Activated T-cell treated with anti-CD3 and anti-CD28 coated beads for 24 hours (primary cell): ENCODE measurements at places on chromosomes 6 and 20.

DNA sequence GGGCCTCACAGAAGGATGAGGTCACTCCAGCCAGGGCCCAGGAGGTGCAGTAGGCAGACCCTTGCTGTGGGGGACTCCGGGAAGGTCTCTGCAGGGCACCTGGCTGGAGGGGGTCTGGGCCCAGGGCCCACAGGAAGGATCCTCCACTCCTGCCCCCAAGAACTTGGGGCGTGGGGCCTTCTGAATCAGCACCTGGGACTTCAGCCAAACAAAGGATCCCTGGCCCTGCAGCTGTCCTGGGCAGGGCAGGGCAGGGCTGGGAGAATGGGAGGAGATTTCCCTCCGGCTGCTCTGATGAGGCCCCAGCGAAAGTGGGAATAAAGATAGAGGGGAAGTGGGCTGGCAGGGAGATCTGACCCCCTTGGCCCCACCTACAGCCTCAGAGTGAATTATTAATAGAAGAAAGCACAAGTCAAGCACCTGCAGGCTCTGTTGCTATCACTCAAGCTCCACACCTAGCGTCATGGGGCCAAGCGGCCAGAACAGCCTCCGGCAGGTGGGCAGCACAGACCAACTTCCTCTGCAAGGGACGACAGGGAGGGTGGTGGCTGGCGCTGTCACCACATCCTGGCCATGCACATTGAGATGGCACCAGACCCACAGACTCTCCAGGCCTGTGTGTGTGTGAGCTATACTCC, 61.6 kb upstream of the MRPS10 start:
- DNase-seq: no peak

- no peak for DNase-seq
Observed at GRCh38 chr20:35326021-35326739, 34.0 kb upstream of the FAM83C start.

GRCh38 chr20:51800060-51800871, 2.1 kb downstream of the SALL4 start:
- peak; percentile 35 for DNase-seq

DNA sequence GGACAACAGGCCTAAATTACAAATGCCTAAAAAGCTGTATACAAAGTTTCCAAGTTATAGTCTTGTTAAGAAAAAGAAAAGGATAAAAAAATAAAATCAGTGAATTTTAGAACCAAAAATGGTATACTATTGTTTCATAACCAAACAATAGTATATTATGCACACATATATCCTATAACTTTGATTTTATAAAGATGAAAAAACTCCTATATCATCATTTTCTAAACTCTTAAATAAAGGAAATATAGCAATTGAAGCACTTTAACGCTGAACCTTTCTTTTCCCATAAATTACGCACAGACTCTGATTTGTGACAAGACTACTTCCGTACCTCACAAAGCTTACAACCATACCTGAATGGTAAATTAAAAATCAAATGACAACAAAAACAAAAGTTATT, 35.9 kb upstream of the MCM9 start:
- no peak for DNase-seq

DNA sequence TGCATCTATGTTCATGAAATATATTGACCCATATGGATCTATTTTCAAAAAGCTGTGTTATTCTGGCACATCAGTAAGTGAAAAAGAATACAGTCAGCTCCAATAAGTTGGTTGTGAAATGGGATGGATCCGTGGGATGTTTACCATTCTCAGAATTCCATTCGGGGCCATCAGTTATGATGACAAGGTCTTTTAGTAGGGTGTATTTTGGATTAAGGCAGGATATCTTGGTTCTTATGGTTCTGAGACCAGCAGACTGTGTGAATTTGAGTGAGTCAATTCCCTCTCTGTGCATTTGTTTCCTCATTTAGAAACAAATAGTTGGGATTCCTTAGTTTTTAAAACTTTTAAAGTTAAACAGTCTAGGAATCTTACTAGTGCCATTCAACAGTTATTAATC, 287.4 kb downstream of the CD109 start:
- no peak for DNase-seq

DNA sequence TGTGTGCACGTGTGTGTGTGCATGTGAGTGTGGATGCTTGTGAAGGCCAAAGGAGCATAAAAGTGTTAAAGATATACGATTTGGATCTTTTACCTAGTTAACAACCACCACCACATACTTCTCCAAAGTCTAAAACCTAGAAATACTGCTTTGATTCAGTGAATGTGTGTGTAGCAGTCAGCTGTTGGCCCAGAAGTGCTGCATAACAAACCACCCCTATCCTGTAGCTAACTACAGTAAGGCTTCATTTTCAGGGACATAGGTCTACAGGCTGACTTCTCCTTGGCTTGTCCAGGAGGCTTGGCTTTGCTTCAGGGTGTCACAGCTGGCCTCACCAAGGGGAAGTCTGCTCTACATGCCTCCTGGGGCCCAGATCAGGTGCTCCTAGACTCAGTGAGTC, 2.4 kb upstream of the CST8 start:
- no peak for DNase-seq

DNA sequence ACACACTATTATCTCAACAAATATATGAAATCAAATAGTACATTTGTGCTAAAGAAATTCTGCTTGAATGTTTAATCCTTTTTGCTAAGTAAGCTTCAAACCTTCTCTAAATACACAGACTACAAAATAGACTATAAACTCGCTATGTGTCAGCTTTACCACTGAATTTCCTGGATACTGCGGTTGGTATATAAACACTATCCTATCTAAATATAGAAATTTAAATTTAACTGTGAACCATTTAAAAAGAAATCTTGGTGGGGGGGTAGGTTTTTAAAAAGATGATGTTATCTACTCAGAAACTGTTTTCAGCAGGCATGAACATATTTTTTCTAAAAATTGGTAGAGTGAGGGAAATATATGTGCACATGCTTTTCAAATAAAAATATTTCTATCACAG, 306.5 kb upstream of the RUNX2 start:
- DNase-seq: no peak

DNA sequence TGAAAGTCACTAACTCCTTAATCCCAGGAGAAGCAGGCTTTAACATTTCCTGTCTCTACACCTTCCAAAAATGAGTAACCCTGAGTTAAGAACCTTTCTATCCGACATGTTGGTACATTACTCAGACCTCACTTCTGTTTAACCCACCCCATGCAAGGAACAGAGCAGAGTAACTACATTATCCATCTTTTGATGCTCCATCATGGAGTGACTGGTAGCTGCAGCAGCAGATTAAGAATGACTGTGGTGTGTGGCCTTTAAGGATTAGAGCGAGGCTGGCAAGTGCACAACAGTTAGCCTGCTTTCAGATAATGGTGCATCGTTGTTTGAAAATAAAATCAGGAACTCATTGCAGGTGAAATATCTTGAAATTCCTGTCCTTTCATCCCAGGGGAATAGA, 2.0 kb downstream of the TRAF3IP2 start:
- no peak for DNase-seq

DNA sequence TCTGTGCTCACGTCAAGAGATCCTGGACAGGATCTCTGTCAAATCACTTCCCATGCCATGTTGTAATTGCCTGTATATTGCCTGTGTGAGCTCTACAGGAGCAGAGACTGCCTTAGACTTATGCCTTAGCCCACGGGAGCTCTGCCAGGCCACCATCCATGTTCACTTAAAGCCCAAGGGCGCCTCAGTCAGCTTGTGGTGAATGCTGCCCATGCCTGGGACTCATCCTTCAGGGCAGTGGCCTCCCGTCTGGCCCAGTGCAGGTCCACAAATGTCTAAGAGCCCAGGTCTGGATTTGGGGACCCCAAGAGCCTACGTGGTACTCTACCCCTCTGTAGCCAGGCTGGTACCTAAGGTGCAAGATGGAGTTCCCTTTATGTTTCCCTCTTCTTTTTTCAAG, 22.4 kb upstream of the BPIFA2 start:
- no peak for DNase-seq

DNA sequence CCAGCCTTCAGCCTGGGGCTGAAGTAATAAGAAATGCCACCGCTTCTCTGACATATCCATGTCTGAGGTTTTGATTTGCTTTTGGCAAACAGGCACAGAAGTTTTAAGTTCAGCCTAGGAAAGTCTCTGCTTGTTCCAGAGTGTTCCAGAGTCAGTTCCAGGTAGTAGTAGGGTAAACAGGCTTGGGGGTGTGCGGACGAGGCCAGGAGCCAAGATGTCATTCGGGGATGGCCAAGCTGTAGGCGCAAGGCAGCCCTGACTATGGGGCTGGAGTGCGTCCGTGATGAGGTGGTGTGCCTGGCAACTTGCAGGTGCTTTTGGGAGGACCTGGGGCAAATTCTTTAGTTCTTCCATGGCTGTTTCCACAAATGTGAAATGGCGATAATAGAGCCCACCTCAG, 60.3 kb downstream of the IRF4 start:
- DNase-seq: no peak

GRCh38 chr20:53941680-53942471, 128.5 kb downstream of the BCAS1 start:
- no peak for DNase-seq

DNA sequence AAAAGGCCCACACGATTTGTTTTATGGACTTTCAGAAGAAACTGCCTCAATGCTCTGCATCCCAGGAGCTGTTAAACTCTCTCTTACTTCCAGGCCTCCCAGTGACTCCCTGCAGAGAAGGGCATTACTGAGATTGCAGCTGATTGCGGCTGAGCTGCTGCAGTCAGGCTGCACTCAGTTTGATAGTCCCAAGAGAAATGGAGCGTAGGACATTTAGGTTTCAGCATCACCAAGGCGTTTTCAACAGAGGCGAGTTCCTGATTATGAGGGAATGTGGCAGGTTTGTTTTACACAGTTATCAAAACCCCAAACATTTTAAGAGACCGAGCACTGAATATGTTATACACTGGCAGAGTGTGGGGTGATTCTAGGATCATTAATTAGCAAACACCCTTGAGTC, 145.6 kb downstream of the TBX18 start:
- no peak for DNase-seq

GRCh38 chr20:31760519-31761240, 21.6 kb downstream of the TPX2 start:
- no peak for DNase-seq

DNA sequence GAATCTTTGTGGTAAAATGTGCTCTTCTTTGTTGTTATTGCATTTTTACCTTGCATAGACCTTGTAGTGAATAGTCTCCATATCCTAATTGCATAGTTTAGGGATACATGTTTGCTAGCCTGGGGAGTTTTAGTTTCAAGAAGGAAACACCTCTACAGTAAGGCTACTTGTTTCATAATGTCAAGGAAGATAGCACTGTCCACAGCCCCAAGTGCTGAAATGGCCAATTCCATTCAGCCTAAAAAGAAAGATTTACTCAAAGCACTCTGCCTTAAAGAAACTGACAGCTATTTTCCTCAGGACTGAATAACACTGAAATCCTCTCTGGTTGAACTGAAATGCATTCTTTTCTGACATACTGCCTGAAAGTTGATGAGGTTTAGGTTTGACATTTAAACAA, 2.6 kb downstream of the HCRTR2 start:
- DNase-seq: no peak

DNA sequence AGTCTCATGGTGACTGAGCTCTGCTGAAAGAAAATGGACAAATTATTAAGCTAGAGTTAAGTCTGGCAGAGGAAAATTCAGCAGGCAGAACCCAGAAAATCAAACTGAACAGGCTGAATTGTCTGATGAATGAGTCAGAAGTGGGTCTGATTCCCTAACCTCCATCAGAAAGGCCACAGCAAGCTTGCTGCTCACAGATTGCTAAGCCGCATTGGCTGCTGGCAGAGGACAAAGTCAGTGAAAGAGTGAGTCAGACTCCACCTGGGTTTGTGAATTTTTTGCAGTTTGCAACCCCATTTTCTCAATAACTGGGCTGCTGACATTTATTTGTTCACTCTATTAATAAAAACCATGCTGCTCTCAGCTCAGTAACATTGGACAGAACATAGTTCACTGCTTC, 191.3 kb downstream of the EPM2A start:
- DNase-seq: no peak

- no peak for DNase-seq
Observed at GRCh38 chr6:107786179-107786578, 37.9 kb downstream of the SCML4 start.

DNA sequence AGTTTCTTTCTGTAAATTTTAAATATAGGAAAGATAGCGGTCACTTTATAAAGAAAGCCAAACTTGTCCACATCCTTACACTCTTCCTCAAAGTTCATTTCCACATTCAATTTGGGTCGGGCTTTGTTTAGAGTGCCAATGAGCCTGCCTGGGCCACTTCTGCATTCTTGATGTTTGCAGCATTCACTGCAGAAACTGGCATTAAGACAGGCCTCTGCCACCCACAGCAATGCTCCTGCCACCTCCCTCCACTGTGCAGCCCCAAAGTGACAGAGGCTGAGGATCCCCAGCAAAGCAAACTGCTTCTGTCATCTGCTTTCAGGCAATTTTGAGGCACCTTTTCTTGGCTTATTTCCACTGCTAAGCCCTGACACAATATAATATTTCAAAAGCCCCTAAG, 61.2 kb downstream of the TNFAIP3 start:
- no peak for DNase-seq

DNA sequence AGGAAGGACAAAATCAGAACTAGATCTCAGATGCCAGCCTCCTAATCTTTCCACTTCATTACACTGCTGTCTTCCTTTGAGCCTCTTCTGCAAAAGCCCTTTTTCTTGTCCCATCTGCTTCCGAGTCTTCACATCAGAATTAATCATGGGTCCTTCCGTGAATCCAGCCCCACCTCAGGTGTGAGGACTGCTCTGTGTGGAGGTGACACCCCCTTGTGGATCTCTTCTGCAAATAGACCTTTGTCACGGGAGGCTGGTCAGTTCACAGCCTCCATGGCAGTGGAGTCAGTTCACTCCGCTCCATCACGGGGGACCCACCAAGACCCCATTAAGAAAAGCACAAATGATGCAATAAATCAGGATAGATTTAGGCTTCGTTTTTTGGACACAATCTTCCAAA, 171.1 kb downstream of the ADAT2 start:
- no peak for DNase-seq

DNA sequence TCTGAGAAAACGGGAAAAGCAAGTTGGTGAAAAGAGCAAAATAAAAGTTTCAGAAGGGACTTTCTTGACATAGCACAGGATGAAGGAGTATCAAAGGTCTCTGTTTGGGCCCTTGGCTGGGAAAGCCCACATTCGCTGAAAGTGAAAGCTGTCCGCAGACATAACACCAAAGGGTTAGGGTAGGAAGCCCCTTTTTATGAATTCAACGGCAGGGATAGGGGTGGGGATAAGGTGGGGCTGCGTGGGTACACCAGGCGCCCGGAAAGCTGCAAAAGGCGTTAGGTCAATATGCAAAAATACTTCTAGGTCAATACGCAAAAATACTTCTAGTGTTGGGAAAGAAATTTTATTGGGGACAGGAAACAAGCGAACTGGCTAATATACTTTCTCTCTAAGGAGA, 135.1 kb downstream of the OR2B2 start:
- DNase-seq: no peak

DNA sequence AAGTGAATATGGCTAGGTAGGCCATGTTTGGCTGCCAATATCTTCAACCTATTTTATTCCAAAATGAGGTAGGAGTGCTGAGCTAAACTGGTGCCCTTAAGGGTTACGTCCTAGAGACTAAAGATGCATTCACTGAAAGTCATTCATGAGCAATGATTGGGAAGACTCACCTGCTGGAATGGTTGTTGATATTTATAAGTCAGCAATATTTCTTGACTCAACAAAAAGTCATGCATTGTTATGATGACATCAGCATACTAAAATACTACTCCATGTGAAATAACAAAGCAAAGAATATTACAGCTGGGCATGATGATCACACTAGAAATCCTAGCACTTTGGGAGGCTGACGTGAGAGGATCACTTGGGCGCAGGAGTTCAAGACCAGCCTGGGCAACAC, 17.6 kb upstream of the NUP153 start:
- no peak for DNase-seq
